ENCODE measurements at places on chromosomes 4 and X.

- peak; percentile 73 for DNase-seq
Measured at GRCh38 chr4:140071806-140072205, 82.2 kb downstream of the MAML3 start.

- DNase-seq = peak; percentile 56
Measured at GRCh38 chr4:127732623-127733328, 2.6 kb downstream of the SLC25A31 start.

DNA sequence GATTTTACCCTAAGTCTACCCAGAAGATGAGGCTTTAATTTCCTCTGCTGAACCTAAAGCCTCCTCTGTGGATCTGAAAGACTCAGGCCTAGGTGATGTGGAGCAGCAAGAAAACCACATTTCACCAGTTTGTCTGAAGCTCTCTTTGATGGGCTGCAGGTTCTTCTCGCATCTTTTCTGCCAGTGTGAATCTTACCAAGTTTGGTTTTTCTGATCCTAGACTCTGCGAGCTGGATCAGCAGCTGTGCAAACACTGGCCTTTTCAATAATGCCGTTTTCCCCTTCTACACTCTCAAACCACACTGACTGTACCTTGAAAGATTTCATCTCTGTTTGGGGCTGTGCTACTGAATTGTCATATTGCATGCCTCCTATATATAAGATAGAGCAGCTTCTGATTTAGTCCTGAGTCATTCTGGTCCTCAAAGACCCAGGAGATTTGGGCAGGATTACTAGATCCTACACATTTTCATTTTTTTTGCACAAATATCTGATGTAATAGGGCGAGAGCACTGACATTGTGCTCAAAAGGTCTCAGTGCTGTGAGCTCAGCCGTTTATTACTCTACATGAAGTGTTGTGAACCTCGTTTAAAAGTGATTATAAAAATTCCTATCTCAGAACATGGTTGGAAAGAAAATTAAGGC is 133.6 kb upstream of the FAM9C start:
- DNase-seq = no peak

GRCh38 chr4:56662782-56663468 is 18.2 kb downstream of the HOPX start:
- DNase-seq = no peak

- peak; percentile 21 for DNase-seq
Measured at GRCh38 chrX:18377796-18378195, 23.3 kb upstream of the SCML2 start.

GRCh38 chr4:74738464-74739143 is 55.7 kb downstream of the BTC start:
- no peak for DNase-seq

DNA sequence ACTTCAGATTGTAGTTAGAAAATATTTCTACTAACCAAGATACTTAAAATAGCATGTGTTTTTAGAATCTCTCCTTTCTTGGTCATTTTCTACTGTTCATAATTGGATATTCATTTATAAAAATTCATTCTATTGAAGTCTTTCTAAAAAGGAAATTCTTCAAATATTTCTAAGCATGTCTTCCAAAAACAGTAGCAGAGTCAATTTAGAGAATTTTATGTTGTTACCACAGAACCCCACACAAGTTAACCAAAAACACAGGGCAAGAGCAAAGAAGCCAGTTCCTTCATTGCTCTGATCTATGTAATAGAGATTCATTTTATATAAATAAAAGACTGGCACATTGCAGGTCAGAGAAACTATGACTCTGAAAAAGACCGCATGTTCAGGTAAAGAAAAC is 345.1 kb upstream of the PITX2 start:
- no peak for DNase-seq

DNA sequence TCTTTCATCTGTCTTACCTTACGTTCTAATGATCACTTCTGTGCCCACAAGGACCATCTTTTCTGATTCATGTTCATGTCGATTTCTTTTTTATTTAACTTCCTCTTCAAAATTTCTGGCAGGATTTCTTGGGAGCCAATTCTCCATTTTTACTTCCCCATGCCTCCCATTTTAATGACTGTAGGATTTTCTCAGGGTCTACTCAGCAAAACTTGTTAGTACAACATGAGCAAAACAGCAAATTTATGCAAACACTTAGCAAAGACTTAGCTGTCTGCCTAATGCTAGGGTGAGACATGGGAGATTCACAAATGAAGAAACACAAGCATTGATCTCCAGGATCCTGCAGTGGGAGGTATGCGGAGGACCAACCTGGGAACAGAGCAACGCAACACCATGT is 5.5 kb downstream of the CD38 start:
- DNase-seq = no peak

- DNase-seq = no peak
Measured at GRCh38 chrX:989959-990510, 222.4 kb downstream of the CRLF2 start.

DNA sequence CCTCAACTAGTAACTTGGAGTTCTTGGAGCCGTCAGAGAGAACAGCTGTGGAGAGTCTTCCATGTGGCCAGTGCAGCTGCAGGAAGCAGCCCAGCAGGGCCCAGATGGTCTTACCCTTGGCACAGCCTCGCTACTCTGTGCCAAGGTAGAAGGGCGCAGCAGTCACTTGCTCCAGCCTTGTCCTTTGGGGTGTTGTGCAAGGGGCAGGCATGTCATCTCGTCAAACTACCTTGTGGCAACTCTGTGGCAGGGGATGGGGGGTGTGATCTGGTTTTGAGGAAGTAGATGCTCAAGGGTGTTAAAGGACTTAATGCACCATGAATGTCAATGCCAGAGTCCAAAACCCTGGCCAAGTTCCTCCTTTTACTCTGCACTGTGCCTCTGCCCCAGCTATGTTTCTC is 34.2 kb upstream of the TBC1D14 start:
- no peak for DNase-seq

- DNase-seq = peak; percentile 94
Measured at GRCh38 chrX:23822397-23822796, 39.4 kb downstream of the SAT1 start.

GRCh38 chr4:53732661-53733060 is 141.4 kb upstream of the LNX1 start:
- no peak for DNase-seq

GRCh38 chrX:40096395-40097091 is 1.2 kb downstream of the BCOR start:
- peak; percentile 40 for DNase-seq

DNA sequence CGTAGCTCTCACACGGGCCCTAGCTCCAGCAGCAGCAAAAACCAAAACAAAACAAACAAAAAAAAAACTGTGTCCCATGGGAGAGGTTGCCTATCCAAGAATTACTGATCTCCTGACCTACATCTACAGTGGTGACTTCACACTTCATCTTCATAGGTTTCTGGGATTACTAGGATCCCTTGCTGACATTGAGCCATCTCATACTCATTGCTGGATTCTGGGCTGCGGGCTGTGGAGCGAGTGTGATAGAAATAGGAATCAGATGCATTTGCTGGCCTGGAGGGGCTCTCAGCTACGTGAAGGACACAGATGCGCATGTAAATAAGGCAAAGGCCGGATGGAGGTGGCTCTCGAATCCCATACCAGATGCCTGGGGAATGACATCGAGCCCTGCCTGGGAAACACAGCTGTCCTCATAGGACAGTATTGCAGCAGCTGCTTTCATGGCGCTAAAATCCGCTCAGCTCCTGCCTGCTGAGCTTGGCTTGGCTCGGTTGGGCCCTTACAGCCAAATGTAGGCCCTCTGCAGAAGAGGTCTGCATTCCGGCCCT is 41.7 kb downstream of the CNGA2 start:
- DNase-seq = no peak

DNA sequence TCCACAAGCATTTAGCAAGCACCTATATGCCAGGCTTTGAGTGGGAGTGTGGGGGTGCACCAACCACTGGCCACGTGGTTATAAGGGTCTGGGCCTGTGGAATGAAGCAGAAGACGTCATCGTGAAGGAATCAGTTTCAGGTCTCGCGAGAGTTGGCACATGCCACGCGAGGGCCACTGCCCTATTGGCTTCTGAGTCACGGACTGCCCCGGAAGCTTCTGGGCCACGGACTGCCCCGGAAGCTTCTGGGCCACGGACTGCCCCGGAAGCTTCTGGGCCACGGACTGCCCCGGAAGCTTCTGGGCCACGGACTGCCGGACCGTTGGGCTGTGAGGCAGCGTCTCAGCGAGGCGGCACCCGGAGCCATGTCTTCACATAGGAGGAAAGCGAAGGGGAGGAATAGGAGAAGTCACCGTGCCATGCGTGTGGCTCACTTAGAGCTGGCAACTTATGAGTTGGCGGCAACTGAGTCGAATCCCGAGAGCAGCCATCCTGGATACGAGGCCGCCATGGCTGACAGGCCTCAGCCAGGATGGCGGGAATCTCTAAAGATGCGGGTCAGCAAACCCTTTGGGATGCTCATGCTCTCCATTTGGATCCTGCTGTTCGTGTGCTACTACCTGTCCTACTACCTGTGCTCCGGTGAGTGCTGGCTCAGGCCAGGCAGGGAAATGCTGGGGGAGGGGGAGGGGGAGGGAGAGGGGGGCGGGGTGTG is at the start of gene FMR1NB:
TSS of gene FMR1NB (plus strand) at position 300 of the 715 bp plus-strand sequence. CDS start at position 366, 66 bp downstream.
- no peak for DNase-seq

DNA sequence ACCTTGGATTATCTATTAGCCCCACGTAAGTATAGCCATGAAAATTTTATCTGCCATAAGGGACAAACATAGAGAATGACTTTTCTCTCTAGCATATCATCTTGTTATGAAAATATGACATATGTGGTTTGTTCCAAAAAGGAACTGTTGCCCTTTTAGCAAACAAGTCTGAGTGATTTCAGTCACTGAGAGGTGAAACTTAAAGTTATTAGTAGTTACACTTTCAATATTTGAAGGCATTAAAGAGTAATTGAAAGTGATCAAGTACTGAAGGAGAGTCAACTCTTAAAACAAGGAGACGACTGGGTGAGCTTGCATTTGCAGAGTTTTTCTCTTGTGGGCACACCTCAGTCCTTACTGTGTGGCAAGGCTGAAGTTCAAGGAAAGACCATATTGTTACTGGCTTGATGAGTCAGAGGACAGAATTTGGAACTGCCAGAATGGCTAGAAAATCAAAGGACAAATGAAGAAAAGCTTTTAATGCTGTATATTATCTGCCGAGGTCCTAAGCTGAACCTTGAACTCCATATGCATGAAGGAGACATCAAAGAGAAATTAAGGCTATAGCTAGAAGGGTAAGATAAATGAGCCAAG is 205.1 kb upstream of the EMCN start:
- DNase-seq = no peak

DNA sequence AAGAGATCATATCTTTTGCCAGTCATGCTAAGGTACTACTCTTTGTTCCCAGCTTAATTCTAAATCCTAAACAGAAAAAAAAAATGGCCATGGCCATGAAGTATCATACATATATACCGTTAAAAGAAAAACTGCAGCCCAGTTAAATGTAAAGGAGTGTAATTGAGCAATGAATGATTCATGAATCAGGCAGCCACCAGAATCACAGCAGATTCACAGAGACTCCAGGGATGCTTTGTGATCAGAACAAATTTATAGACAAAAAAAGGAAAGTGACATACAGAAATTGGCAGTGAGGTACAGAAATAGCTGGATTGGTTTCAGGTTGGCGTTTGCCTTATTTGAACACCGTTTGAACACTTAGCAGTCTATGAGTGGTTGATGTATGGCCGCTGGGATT is 42.1 kb upstream of the PDGFC start:
- DNase-seq = no peak

DNA sequence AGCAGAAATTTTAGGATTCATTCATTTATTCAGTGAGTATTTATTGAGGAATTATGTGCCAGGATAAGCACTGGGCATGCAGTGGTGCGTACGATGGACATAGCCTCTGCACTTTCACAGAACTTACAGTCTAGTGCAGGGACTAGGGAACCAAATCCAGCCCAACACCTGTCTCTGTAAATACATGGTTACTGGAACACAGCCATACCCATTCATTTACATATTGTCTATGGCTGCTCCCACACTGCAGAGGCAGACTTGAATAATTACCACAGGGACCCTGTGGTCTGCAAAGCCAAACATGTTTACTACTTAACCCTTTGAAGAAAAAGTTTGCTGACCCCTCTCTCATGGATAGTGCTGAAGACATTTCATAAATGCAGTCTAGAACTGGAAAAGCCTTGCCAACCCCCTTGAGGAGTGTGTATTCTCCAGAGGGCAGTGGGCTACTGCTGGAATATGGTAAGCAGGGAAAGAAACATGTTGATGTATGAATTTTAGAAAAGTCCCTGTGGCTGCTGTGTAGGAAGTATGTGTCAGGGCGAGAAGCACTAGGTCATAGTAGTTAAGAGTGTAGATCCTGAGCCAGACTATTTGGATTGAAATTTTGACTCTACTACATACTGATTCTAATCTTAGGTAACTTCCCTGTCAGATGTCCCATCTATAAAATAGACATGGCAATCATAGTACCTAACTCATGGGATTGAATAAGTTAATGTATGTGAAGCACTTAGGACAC is 75.5 kb downstream of the GALNT7 start:
- no peak for DNase-seq

GRCh38 chr4:1959104-1959384 is 49.7 kb downstream of the NELFA start:
- no peak for DNase-seq

DNA sequence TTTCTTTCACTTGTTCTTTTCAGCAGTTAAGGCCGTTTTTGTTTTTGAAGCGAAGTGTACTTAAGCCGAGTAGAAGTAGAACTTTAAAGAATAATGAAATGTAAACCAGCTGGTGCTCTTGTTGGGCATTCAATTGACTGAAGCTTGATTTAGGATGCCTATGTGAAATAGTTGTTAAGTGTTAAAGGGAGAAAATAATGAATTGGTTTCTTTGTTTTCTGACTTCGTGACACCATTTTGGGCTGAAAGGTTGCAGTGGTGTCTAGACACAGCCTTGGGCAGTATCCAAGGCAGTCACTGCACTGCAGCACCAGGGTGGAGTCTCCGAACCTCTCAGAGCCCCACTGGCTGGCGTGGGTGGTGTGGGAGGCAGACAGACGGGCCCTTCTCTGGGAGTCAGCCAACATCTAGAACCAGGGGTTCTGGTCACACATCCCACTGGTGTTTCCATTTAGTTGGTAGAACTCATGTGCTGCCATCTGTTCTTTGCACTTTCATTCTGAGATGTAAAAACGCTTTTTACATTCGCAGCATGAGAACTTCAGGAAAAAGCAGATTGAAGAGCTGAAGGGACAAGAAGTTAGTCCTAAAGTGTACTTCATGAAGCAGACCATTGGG is 3.5 kb downstream of the UCHL1 start:
- DNase-seq = no peak

DNA sequence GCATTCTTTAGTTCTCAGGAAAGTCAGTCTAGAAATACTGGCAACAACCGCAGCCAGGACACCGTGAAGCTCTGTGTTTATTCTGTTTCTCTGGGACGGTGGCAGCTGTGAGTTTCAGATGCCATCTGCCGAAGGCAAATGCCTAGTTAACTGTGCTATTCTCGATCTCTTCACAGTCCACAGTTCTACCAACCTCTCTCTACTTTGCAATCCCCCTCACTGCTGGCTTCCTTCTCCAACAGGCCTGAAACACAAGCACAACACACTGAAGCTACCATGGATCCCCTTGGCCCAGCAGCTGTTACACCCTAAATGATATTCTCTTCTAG is 118.8 kb downstream of the ZNF827 start:
- no peak for DNase-seq
